ENCODE measurements at places on chromosomes 11 and 22.

DNA sequence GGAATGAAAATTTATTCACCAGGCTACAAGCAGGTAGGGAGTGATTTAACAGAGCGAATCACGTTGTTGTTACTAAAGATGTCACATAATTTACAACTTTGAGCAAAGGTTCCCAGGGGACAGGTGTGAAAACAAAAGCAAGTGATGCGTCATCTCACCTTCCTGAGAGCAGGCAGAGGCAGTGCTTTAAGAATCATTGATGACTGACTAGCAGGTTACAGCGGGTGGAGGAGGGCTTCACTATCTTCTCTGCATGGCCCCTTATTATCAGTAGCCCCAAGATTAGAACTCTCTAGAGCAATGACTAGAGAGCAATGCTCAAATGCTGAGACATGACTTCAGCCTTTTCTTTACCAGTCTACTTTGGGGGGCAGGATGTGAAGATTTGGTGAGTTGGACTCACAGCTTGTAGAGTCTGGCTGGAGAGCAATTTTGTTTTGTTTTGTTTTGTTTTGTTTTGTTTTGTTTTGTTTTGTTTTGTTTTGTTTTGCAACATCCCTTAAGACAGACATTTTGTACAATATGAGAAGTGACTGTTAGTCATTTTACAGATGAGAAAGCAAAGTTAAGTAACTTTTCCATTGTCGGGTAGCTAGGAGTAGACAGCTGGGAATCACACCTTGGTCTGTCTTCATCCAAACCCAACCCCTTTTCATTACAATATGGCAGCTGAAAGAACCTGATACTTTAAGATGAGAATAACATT, 84.8 kb downstream of the SLC1A2 start:
- DNase-seq = no peak

DNA sequence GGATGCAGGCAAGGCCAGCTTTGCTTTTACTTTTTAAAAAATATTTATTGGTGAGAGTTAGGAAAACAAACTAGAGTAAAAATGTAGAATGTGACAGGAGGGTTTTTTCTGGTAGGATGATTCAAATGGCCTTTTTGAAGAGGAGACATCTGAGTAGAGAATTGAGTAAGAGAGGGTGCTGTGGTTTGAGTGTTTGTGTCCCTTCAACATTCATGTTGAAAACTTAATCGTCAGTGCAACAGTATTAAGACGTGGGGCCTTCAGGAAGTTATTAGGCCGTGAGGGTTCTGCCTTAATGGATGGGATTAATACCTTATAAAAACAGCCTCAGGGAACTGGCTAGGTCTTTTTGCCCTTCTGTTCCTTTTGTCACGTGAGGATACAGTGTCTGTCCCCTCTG, 288.8 kb upstream of the C11orf87 start:
- DNase-seq = no peak

- no peak for DNase-seq
Measured at GRCh38 chr11:33706546-33706945, 5.9 kb upstream of the C11orf91 start.

DNA sequence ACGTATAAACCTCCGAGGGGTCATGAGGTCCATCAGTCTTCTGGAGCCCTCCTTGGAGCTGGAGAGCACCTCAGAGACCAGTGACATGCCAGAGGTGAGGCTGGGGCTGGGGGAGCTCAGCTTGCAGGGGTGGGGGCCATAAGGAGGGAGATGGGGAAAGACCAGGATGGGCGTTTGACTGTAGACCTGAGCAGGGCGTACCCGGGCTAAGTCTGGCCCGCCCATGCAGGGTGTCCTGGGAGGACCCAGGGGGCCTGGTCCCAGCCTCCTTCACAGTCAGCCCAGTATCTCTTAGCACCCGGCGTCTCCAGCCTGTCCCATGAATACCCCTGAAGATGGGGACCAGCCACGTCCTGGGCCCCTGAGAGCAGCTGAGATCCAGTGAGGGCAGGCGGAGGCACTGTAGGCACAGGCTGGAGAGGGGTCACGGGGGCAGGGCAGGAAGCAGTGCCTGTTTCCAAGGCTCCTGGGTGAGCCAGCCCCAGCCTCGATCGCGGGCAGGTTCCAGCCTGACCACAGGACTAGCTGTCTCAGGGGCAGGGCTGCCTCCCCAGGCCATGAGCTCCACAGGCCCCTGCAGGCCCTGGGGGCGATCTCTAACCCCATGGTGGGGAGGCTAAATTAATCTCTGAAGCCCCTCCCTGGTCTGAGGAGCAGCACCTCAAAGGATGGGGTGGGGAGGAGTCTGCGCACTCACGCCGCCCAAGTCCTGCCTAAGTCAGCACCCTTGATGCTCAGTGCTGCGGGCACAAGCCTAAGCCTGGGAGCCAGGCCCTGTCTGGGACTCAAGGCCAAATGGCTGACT, 7.1 kb downstream of the SSH3 start:
- no peak for DNase-seq

DNA sequence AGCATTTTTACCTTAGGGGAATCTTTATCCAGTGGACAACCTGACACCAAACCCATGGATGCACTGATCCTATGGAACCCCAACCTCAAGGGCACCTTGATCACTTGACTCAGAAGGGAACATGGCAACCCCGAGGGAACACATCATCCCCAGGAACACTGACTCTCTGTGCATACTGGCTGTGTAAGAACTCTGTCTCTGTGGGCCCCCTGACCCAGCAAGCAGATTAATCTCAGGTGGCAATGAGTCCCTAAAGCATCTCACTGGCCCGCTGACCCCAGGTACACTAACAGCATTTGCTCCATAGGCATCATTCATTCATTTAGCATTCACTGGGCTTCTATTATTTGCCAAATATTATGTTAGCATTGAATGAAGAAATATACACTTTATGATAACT, 16.9 kb downstream of the EIF3F start:
- DNase-seq = no peak

- no peak for DNase-seq
Measured at GRCh38 chr22:21974058-21974649, 8.4 kb downstream of the TOP3B start.

GRCh38 chr11:2994336-2994730, 2.2 kb upstream of the NAP1L4 start:
- DNase-seq = no peak

GRCh38 chr11:48129697-48130395, 86.8 kb upstream of the OR4B1 start:
- no peak for DNase-seq

GRCh38 chr11:69364921-69365320, 71.0 kb downstream of the MYEOV start:
- DNase-seq = no peak

- no peak for DNase-seq
Measured at GRCh38 chr11:3835751-3836150, 5.0 kb downstream of the RHOG start.

DNA sequence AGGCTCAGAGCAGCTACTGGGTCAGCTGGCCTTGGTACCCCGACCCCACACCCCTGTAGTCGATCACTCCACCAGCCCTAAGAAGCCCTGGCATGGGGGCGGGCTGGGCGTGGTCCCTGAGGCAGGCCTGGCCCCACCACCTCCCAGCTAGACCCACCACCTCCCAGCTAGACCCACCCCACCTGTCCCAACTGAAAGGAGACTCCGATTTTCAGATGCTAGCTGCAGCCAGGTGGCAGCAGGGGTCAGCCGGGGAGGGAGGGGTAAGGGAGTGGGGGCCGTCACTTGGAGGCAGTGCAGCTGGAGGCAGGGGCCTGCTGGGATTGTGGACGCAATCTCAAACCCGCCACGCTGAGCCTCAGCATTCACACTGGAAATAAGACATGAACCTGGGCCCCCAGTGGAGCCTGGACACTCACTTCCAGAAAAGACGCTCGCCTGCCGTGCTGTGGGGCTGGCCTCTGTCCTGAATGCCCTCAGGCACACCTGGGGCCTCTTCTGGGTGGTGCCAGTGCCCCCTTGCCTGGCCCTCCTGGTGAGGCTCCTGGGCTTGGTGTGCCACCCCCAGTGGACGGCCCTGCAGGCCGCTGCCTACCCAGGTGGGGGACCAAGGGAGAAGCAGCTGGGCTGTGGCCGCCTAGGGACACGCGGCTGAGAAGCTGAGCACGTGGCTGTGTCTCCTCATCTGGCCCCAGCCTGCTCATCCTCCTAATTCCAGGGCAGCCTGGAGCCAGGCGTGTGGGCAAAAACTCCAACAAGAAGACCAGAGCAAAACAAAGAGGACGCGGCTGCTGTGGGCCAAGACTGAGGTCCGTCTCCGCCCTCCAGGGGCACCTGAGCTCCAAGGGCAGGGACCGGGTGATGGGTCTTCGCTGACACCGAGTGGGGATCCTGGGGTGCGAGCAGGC, 26.7 kb downstream of the OSBPL5 start:
- DNase-seq = no peak

- no peak for DNase-seq
Measured at GRCh38 chr11:132453406-132453805, 1078.9 kb downstream of the OPCML start.

DNA sequence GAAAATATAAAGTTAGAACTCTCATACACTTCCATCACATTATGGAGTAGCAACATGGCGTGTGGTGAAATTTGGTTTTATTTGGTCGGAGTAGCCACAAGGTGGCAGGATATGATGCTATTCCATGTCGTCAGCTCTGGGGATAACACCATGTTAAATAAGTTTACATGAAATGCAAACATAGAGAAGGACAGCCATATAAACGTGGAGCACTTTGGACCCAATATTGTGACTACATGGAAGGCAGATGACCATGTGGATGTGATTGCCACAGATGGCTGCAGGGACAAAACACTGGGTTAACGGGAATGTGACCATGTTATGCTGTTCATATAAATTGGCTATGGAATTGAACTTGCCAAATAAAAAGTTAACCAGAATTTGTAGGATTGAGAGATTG, 21.0 kb downstream of the OR5M11 start:
- no peak for DNase-seq

DNA sequence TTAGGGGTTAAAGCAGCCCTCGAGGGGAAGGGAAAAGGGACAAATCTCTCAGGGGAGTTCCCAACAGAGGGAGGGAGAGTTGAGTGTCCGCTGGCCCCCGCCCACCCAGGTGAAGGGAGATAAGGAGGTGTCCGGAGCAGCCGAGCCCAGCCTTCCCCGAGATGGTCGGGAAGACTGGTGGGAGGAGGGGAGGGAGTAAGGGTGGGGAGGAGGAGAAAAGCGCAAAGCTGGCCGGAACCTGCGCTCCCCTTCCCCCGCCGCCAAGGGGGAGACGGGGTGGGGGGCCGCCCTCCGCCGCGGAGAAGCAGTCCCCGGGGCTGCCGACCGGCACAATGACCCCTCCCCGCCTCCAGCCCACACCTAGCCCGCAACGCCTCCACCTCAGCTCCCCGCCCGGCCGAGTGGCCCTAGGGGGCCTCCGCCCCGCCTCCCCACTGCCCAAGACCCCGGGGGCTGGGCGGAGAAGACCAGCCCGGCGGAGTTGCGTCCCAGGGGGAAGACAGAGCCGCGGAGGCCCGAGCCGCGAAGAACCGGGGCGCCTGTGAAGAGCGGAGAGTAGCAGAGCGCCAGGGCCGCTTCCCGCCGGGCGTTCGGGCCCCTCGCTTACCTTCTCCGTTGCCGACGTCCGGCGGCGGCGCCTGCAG, 479 bp downstream of the RSF1 start:
- DNase-seq = no peak

GRCh38 chr11:114258696-114259095, 37.5 kb upstream of the NNMT start:
- no peak for DNase-seq

- no peak for DNase-seq
Measured at GRCh38 chr22:46350121-46350520, 14.6 kb downstream of the TRMU start.

DNA sequence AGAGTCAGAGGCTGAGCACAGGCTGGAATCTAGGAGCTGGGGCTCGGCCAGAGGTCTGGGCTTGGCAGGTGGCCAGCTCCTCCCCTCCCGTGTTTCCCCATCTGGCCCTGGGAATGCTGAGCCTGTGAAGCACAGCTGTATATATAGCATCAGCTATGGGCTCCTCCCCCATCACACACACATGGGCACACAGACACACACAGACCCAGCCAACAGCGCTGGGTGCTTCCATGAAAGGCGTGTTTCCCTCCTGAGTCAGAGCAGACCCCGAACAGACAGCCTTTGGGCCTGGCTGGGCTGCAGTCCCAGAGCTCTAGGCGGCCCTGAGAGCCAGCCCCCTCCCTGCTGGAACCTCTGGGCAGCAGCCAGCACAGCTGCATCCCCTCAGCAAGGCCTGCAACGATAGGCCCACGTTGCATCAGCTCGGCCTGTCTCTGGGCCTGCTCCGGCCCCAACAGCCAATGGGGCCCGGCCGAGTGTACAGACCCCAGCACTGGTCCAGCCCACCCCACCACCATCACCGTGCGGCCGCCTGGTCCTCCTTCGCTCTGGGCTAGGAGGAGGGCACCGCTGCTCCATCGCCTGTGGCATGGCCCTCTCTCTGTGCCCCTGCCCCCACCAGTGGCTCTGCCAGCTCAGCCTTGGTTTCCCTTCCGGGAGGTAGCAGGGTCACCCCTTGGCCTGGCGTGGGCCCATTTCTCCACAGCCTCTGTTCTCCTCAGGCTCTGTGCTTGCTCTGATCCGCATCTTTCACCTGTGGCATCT, 7.6 kb upstream of the SERPINH1 start:
- no peak for DNase-seq

DNA sequence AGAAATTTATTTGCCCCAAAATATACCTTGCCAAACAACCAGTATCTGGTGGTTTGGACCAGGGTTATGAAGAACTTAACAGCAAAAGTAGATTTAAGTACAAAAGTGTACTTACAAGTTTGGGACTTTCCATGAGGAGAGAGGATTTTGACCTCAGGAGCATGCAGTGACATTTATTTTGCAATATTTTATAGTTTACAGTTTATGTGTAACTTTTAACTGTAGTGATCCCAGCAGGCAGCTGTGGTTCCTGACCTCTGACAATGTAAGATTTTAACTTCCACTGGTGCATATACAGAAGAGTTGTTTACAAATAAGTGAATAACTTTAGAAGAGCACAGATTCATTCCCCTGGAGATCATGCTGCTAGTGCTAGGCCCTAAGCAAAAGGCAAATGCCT, 6.7 kb downstream of the OR8D1 start:
- DNase-seq = no peak

- no peak for DNase-seq
Measured at GRCh38 chr22:37818409-37819104, 4.6 kb upstream of the GALR3 start.

DNA sequence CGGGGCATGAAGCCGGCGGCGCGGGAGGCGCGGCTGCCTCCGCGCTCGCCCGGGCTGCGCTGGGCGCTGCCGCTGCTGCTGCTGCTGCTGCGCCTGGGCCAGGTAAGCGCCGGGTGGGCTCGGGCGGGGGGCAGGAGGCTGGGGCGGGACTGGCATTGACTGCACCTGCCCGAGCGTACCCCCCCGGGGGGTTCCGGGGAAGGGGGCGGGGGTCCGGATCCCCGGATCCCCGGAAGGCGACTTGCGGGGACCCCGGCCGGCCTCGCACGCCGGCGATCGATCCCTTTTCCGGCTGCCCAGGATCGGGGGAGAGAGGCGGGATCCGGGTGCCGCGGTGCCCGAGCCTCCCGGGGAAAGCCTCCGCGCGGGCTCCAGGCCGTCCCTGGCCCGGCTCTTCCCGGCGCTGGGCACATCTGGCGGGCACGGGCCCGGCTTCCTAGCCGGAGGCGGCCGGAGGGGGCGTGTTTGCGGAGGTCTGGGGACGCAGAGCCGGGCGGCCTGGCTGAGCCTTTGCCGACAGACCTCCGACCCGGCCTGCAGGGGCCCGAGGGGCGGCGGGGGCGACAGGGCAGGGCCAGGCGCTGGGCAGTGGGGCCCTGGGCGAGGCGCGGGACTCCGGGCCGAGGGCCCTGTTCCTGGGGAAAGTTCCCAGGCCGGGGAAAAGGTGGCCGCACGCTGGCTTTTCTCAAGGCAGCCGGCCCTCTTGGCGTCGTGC, 705 bp downstream of the PTPRJ start:
- no peak for DNase-seq

Data from NCI-H1417 treated with DMSO at 0.1 percent for 48 hours (cell line).